ENCODE measurements at places on chromosomes 12 and 14. TPM values are rescaled to one million over a fixed set of nuclear protein-coding genes. Genes with fewer than 3 reads are reported as not detected.
A peak's percentile ranks its signal among the peaks of the same experiment; 100 is the strongest.

- no peak for DNase-seq
Measured at GRCh38 chr12:66409195-66409871, 107.0 kb downstream of the HELB start.

GRCh38 chr12:70002097-70002911 lies 177.3 kb downstream of the MYRFL start:
- DNase-seq = no peak

TMTC1 gene
- total RNA-seq = 7.4 TPM

DNA sequence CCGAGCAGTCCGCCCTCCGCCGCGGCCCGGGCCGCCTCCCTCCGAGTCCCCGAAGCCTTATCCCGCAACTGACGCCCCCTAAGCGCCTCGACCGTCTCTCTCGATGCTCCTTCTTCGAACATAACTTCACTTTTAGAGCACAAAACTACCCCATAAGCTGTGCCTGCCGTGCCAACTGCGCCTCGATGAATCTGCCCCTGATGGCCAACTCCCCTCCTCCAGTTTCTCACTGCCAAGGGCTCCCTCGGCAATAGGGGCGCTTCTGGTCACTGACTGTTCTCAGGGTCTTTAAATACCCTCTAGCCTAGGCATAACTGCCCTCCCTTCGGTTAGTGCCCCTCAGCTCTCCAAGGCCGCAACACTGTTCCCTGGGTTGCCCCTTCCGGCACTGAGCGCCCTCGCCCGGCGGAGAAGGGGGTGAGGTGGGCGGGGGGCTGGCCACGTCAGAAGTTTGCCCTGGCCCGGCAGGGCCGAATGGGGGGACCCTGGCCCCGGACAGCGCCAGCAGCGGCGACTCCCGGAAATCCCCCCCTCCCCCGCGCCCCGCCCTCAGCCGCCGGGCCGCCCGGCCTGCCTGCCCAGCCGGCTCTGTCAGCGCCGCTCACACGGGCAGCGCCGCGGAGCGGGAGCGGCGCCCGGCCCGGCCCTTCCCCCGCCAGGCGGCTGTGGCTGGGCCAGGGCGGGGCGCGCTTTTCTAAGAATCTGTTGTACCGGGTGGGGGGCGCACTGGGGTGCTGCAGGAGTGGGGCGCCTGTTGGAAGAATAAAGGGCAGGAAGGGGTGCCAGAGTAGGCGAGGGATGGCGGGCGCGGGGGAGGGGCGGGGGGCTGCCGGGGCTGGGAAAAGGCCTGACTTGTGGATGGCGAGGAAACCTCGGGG lies 10.6 kb downstream of the RARG start:
- peak; percentile 84 for DNase-seq

- DNase-seq = no peak
Measured at GRCh38 chr12:70052931-70053497, 190.2 kb upstream of the CNOT2 start.

- no peak for DNase-seq
Measured at GRCh38 chr12:42846782-42847181, 257.2 kb upstream of the PRICKLE1 start.

DTX1 gene
- 3.1 TPM for total RNA-seq

DNA sequence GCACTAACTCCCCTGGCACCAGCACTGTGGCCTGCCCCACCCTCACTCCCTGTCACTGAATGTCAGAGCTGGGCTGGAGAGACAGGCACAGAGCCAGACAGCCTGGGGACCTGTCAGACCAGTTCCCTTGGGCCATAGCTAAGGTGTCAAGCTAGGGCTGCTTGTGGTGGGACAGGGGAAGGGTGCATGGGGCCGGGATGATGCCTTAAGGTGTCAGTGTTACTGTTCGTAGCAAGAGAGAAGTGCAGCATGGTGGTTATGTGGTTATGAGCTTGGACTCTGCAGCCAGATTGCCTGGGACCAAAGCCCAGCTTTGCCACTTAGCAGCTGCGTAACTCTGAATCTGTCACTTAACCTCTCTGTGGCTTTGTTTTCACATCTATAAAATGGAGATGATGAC lies 3.8 kb downstream of the RAPGEF3 start:
- peak; percentile 78 for DNase-seq

GRCh38 chr12:94671917-94672316 lies 21.6 kb upstream of the TMCC3 start:
- DNase-seq = no peak

GRCh38 chr12:29858270-29858786 lies 74.6 kb upstream of the TMTC1 start:
- DNase-seq = no peak

GRCh38 chr12:3135522-3136461 lies 58.6 kb downstream of the TSPAN9 start:
- DNase-seq = peak; percentile 61

GRCh38 chr12:13187399-13187798 lies 9.1 kb upstream of the EMP1 start:
- no peak for DNase-seq

DNA sequence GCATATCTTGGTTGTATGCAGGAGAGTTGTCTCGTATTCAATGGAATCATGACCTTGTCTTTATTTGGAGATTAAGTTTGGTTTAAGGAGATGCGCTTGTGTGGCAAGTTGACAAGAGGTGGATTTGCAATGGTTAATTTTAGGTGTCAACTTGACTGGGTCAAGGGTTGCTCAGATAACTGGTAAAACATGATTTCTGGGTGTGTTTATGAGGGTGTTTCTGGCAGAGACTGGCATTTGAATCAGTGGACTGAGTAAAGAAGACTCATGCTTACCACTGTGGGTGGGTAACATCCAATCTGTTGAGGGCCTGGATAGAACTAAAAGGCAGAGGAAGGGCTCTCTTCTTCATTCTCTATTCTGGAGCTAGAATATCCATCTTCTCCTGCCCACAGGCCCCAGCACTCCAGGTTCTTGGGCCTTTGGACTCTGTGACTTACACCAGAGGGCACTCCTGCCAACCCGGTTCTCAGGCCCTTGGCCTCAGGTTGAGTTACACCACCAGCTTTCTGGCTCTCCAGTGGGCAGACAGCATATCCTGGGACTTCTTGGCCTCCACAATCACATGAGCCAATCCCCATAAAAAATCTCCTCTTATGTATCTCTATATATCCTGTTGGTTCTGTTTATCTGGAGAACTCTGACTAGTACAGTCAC lies 141.5 kb upstream of the ARID2 start:
- no peak for DNase-seq

JAG2 gene
- total RNA-seq = 7.5 TPM

GRCh38 chr12:107884769-107885694 lies 110.5 kb downstream of the ASCL4 start:
- peak; percentile 61 for DNase-seq

DNA sequence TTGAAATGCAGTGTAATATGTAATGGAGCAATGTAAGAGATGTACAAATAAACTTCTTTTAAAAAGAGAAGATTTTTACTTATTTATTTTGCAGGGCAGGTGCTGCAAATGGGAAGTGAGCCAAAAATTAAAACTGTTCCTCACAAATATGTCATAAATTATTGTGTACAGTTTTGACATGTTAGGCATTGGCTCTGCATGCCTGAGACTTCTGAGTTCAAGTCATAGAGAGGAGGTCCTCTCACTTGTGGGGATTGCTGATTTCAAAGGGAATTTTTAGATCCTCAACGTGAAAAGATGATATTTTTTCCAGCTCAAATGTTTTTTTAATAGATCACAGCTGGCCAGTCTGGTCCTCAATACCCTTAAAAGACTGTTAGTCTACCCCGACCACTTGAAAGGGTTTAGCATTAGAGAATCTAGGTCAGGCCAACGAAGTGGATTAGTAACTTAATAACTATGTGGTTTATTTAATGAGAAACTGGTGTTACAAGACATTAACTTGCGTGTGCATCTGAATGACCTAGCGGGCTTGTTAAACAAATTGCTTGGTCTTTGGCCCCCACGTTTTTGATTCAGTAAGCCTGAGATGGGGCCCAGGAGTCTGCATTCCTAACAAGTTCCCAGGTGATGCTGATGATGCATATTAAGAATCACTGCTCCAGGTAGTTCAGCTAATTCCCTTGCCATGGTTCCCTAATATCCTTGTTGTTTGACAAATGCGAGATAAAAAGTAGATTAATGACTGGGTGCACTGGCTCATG lies 30.9 kb upstream of the WDR89 start:
- DNase-seq = no peak

DNA sequence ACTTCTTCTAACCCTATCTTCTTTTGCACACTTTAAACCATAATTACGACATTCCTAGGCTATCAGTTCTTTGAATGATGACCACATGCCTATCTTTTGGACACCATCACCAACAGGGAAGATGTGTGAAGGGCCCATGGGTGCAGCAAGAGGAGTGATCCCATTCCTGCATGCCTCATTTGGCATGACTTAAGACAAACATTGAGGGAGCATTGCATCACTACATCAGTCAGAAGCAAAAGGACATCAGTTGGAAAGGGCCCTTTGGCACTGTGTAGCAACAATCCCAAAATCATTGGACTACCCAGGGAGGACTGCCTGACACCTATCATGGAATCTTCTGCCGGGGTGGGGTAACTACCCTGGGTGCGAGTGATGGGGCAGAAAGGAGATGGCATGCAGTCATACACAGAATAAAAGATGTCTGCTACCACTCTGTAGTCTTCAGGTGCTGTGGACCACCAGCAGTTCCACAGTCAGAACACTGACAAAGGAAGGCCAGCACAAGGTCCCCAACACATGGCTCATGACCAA lies 10.7 kb upstream of the TMBIM6 start:
- DNase-seq = no peak

BMP4 gene
- total RNA-seq = 14.2 TPM

PLD4 gene
- not detected for total RNA-seq

KRT80 gene
- total RNA-seq = not detected

GRCh38 chr12:98213556-98213955 lies 301.8 kb upstream of the TMPO start:
- DNase-seq = no peak

NAV3 gene
- 2.9 TPM for total RNA-seq

- DNase-seq = no peak
Measured at GRCh38 chr12:12069821-12070548, 754 bp upstream of the BCL2L14 start.

AVPR1A gene
- 0.80 TPM for total RNA-seq
